Spinal cord (tissue), 10 donors: ENCODE measurements at places on chromosomes 3 and 15. TPM values are rescaled to one million over a fixed set of nuclear protein-coding genes. Genes with fewer than 3 reads are reported as not detected.

- no peak for DNase-seq
These were observed 28.6 kb downstream of the GALNT15 start for GRCh38 chr3:16203031-16203430.

Gene ADAMTS7
- 4.9 TPM for total RNA-seq

- DNase-seq = no peak
These were observed 116.7 kb downstream of the FHIT start for GRCh38 chr3:61134532-61134931.

Gene ENTPD3
- 3.5 TPM for total RNA-seq

Gene VPS8
- 155 TPM for total RNA-seq

- DNase-seq = no peak
These were observed 30.5 kb upstream of the TRPC1 start for GRCh38 chr3:142693136-142693853.

Gene VWA5B2
- 4.6 TPM for total RNA-seq

DNA sequence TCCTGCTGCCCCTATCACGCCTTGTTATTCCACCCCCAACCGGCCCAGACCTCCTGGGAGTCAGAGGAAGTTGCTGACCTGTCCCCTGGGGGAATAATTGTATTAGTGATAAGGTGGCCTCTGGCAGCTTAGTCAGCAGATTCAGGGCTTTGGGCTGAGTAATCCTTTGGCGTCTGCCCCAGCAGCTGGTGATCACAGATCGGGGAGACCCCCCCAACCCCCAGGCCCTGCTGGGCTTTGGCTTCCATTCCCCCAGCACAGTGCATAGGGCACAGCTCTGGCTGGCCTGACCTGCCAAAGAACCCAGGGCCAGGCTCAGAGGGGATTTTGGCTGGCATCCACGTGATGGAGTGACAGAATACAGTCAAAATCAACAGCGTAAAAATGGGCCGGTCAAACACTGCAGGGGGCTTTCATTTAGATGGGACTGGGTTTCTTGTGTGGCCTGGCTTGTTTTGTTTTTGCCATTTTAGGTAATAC is 3.9 kb upstream of the NR2E3 start:
- DNase-seq = no peak

Gene UROC1
- not detected for total RNA-seq
